Trophoblast cell (in vitro differentiated cells and primary cell): ENCODE measurements at places on chromosomes 1 and 21.

GRCh38 chr21:17784604-17785402 lies 34.4 kb downstream of the C21orf91 start:
- DNase-seq = no peak

GRCh38 chr1:234970731-234971476 lies 157.7 kb downstream of the TOMM20 start:
- DNase-seq = peak; percentile 80

- DNase-seq = no peak
Measured at GRCh38 chr1:209756615-209757445, 977 bp downstream of the TRAF3IP3 start.

- DNase-seq = no peak
Measured at GRCh38 chr1:245999697-246000637, 507.1 kb downstream of the SMYD3 start.

DNA sequence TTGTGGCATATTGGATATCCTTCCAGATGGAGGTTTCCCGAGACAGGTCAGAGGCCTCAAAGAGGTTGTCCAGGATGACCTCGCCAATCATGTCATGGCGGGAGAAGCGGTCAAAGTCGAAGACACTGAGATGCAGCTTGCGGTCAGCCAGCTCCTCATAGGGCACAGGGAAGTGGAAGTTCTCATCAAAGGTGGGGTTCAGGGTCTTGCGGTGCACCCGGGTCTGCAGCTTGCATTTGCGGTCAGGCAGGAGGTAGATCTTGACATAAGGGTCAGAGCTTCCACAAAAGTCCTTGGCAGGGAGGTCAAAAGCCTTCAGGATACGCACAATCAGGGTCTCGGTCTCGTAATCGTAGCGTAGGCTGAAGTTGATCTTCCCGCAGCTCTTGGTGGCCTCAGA lies 16.2 kb downstream of the SYT6 start:
- DNase-seq = no peak

DNA sequence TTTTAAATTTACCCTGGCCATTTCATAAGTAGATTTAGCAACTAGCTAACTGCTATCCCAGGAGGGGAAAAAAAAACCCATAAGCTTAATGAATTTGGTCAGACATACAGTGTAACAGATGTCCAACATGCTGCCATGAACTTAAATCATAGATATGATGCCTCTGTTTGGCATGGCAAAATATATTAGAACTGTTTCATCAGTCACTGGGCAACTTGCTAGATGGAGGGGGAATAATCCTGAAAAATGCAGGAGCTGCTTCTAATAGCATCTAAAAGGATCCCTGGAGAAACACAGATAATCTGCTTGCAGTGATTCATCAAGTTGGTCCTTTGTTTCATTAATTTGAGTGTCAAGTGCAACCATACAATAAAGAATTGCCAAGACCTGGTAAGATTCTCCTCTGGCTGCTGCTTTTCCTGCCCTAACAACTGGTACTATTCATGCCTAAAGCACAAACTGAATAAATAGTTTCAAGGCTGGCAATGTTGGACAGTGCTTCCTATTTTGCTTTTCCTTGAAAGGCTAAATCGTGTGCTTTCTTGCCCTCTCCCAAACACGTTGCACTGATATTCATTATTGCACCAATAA lies 1.5 kb upstream of the ST6GALNAC5 start:
- no peak for DNase-seq

GRCh38 chr1:32265846-32266245 lies 14.8 kb downstream of the LCK start:
- DNase-seq = no peak

DNA sequence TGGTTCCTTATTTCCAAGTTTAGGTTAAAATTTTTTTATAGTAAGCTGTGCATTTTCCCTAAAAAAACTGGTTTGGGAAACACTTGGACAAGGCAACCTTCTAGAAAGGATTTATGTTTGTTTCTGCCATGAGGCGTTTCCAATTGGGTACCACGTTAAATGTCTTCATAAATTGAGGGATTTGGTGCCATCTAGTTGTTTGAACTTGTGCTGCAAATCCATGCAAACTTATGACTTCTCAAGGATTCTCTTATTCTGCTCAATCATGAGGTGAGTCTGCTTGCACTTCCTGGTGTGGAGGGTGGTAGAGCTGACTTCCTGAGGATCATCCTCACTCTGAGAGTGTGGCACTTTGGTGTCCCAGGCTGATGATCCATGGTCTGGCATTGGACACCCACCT lies 123.3 kb downstream of the PCNX2 start:
- peak; percentile 84 for DNase-seq
